Stomach (tissue), 19 donors: ENCODE measurements at places on chromosomes 2 and 18. TPM values are rescaled to one million over a fixed set of nuclear protein-coding genes. Genes with fewer than 3 reads are reported as not detected.

The EN1 gene
- not detected for total RNA-seq

The SERPINB12 gene
- total RNA-seq, result not detected

The ELMOD3 gene
- total RNA-seq, result 25.9 TPM

The LRP1B gene
- under 0.01 TPM for total RNA-seq

The NEU2 gene
- not detected for total RNA-seq

The PPP3R1 gene
- 65.7 TPM for total RNA-seq

The EVX2 gene
- not detected for total RNA-seq

- no peak for DNase-seq
Observed at GRCh38 chr18:41577529-41577928, 377.5 kb upstream of the PIK3C3 start.

DNA sequence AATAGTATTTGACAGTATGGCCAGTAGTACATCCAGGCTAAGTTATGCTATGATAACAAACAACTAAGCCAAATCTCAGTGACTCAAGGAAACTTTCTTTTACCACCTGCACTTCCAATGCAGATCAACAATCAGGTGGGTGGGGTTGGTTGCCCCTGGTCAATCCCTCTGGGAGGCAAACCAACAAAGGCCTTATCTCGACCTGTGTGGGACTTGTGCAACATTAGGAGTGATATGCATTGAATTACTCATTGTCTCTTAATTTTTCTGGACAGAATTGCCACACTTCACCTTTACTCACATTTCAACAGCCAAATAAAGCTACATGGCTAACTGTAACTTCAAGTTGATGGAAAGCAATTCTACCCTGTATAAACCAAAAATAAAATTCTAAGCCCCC, 1049.3 kb upstream of the CDH2 start:
- no peak for DNase-seq

DNA sequence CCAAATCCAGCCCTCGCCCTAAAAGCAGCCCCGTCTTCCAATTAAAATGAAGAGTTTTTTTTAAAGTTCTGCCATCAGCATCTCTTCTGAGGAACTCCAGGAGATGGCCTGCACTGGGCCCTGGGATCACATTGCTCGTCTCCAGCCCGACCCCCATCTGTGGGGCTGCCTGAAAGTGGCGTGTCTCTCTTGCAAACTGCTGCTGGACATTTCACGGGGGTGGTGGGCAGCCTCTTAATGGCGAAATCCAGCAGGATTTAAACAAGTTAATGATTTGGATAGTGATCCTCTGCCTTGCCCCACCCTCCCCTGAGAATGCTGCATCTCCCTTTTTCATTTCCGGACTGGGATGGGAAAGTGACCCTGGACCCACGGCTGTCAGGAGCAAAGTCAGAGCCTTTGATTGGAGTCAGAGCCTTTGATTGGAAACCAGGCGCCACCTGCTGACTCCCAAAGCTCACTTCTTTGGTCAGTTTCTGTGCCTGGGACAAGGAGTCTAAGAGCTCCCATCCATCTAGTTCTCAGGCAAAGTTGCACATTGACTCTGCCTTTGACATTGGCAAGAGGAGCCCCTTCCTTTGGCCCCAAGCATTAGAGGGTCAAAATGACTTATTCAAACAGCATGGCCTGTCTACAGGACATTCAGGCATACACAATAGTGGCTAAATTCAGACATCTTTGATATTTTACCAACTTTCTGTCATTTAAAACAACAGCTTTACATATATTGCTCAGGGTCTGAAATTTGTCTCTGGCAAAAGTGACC, 155.2 kb downstream of the SH3BP4 start:
- peak; percentile 69 for DNase-seq

- no peak for DNase-seq
Observed at GRCh38 chr2:158743879-158744278, 51.2 kb upstream of the DAPL1 start.

- no peak for DNase-seq
Observed at GRCh38 chr2:53985646-53986045, 14.9 kb upstream of the PSME4 start.

- no peak for DNase-seq
Observed at GRCh38 chr18:44702594-44702993, 21.9 kb downstream of the SETBP1 start.

- DNase-seq, result peak; percentile 23
Observed at GRCh38 chr2:169732583-169733358, 861 bp upstream of the KLHL23 start.

DNA sequence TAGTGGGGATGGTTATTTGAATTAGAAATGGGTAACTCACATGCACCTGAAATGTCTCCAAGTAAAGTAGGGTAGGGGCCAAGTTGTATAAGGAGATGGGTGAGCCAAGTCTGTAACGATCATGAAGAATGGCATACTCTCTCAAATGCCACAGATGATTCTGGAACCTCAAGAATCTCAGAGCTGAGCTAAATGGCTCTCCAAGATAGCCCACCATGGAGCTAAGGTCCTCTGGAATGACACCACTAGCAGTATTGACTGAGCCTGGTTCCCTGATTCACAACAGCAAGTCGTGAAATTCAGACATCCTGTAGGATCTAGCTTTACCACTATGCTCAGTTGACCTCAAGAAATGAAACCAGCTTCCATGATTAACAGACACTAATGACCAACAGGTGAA, 115.9 kb upstream of the EPAS1 start:
- DNase-seq, result no peak

DNA sequence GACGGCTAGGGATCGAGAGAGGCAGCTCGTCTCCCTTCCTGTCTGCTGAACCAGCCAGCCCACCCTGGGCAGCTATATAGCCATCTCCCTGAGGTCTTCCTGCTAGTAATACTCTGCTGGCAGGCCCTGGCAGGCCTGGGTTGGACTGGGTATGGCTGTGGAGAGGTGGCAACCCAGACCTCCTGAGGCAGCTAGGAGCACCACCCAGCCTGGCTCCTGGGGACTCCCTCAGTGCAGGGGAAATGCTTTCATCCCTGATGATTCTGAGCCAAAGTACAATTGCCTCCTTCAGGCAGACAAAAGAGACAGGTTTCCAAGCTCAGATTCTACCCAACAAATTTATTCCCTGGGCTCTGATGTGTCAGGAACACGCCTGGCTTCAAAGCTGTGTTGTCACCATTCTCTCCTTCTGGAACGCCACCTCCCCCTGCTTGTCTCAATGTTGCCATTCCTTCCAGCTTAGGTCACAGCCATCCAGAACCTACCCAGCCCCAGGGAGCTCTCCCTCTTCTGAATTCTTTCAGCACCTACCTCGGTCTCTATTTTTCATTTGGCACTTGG, 4.7 kb upstream of the DNAJB2 start:
- DNase-seq, result no peak

GRCh38 chr2:176094349-176094748, 1.8 kb downstream of the HOXD13 start:
- no peak for DNase-seq

- DNase-seq, result no peak
Observed at GRCh38 chr2:120647487-120647886, 88.2 kb upstream of the GLI2 start.
